ENCODE measurements at places on chromosomes 1 and 21.

DNA sequence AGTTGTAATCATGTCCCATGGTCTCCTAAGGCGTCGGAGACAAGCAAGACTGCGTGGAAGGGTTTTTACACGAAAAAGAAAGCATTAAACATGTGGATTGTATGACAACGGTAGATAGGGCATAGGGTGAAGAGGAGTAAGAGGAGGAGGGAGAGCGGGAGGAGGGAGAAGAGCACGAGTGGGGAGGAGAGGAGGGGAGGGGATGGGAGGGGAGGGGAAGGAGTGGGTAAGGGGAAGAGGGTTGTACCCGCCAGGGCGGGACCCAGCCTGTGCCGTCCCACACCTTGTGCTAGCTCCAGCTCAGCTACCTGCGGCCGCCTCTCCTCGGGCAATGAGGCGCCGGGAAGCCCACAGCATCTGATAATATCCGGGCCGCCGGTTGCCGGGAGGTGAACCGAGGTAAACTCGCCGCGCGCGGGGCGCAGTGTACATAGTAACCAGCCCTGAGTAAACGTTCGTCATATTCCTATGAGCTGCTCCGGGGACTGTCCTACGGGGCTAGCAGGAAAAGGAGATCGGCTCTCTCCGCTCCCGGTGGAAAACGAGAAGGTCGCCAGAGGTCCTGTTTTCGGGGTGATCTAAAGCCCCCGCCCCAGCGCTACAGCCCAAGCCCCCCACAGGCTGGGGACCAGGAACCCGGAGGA, 449 bp upstream of the RCAN3 start:
- H3K36me3 ChIP-seq = peaks cover 7% of the 10 kb centered on the region
- H3K4me1 ChIP-seq = peaks cover 51% of the 10 kb centered on the region
- peaks cover 55% of the 10 kb centered on the region for H3K27me3 ChIP-seq

DNA sequence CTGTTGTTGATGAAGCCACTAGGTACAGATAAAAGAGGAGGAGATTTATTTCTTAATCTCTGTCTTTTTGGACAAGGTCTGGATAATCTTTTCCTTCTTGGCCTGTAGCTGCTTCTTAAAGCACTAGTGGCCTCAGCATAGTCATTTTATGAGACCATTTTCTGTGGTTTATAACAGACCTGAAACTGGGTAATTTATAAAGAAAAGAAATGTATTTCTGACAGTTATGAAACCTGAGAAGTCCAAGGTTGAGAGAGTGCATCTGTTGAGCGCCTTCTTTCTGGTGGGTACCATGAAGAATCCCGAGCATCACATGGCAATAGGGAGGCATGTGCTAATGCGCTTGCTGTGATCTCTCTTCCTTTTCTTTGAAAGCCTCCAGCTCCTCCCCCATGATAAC, 36.7 kb upstream of the PDC start:
- DNase-seq = no peak
- H3K4me3 ChIP-seq = no peak overlapping the region
- no peaks in the 10 kb centered on the region for H3K4me1 ChIP-seq

- no peak overlapping the region for H3K27ac ChIP-seq
- peaks cover 8% of the 10 kb centered on the region for H3K4me1 ChIP-seq
- no peaks in the 10 kb centered on the region for H3K27me3 ChIP-seq
- no peaks in the 10 kb centered on the region for H3K36me3 ChIP-seq
Measured at GRCh38 chr1:179831852-179832699, 45.5 kb downstream of the TOR1AIP2 start.

- no peak overlapping the region for H3K4me3 ChIP-seq
- H3K36me3 ChIP-seq = no peaks in the 10 kb centered on the region
- no peaks in the 10 kb centered on the region for H3K4me1 ChIP-seq
- H3K27me3 ChIP-seq = no peaks in the 10 kb centered on the region
Measured at GRCh38 chr1:9347095-9347850, 54.6 kb downstream of the SPSB1 start.

DNA sequence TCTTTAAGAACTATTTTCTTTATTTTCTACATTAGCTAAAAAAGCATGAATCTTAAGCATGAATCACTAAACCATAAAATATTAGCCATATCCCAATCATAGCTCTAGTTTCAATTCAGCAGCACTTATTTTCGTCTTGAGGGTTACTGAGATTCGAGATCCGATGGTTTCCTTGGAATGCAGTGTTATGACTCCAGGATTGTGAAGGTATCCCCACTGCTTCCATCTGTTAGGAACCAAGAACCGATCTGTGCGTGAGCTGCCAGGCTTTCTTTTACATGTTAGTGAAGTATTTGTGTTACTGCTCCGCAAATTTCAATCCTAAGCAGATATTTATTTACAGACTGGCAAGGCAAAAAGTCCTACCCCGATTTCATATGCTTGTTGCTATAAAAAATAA, 18.8 kb downstream of the TNFRSF9 start:
- H3K4me3 ChIP-seq = no peak overlapping the region
- peak overlapping the region; percentile 83 for H3K27ac ChIP-seq
- peaks cover 30% of the 10 kb centered on the region for H3K4me1 ChIP-seq
- H3K27me3 ChIP-seq = no peaks in the 10 kb centered on the region

DNA sequence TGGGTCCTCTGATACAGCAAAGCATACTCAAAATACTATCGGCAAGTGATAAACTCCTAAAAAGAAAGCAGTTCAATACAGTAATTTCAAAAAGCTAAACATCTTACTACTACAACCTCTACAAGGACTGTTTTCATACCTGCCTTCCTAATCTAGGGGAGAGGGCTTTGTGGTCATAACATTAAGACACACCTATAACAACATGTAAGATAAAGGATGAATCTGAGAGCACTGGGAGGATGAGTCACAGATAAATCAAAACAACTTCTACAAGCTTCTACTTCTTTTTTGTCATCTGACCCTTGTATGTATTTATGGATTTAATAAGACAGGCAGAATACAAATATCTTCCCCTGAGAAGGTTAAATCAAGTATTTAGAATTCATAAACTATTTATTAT, 40.0 kb downstream of the LTN1 start:
- H3K36me3 ChIP-seq = peaks cover 36% of the 10 kb centered on the region
- no peak overlapping the region for H3K27ac ChIP-seq
- no peaks in the 10 kb centered on the region for H3K27me3 ChIP-seq
- no peak for DNase-seq
- H3K4me3 ChIP-seq = no peak overlapping the region

- H3K27me3 ChIP-seq = peaks cover 19% of the 10 kb centered on the region
- H3K27ac ChIP-seq = no peak overlapping the region
- no peaks in the 10 kb centered on the region for H3K4me1 ChIP-seq
- DNase-seq = peak; percentile 75
- peak overlapping the region; percentile 78 for H3K4me3 ChIP-seq
Measured at GRCh38 chr1:227788271-227789083, 27.0 kb upstream of the PRSS38 start.

DNA sequence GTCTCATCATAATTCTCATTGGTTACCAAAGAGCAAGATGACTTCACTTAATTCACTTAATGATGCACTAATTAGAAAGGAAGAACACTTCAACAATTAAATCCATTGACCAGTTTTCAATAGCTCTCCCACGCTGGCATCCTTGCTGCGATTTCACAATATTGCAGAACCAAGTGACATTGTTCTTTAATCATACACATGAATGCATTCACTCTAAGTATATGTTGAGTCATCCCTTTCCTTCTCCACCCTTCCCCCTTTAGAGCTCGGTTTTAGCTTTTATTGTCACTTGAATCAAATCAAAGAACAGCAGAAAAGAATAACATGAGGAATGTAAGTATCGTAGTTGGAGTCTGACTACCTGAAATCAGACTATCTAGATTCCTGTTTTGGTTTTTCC, 233.6 kb upstream of the FMN2 start:
- H3K4me3 ChIP-seq = no peak overlapping the region
- peaks cover 18% of the 10 kb centered on the region for H3K27me3 ChIP-seq
- H3K4me1 ChIP-seq = no peaks in the 10 kb centered on the region
- DNase-seq = no peak
- peaks cover 5% of the 10 kb centered on the region for H3K36me3 ChIP-seq

GRCh38 chr1:219757890-219758289, 145.0 kb upstream of the ZC3H11B start:
- H3K27me3 ChIP-seq = no peaks in the 10 kb centered on the region
- no peaks in the 10 kb centered on the region for H3K4me1 ChIP-seq
- H3K27ac ChIP-seq = no peak overlapping the region
- H3K36me3 ChIP-seq = no peaks in the 10 kb centered on the region
- H3K4me3 ChIP-seq = no peak overlapping the region

GRCh38 chr21:32015461-32016139, 142.8 kb downstream of the HUNK start:
- H3K27me3 ChIP-seq = peaks cover 7% of the 10 kb centered on the region
- H3K27ac ChIP-seq = no peak overlapping the region
- H3K4me1 ChIP-seq = no peaks in the 10 kb centered on the region
- H3K4me3 ChIP-seq = no peak overlapping the region
- no peak for DNase-seq

DNA sequence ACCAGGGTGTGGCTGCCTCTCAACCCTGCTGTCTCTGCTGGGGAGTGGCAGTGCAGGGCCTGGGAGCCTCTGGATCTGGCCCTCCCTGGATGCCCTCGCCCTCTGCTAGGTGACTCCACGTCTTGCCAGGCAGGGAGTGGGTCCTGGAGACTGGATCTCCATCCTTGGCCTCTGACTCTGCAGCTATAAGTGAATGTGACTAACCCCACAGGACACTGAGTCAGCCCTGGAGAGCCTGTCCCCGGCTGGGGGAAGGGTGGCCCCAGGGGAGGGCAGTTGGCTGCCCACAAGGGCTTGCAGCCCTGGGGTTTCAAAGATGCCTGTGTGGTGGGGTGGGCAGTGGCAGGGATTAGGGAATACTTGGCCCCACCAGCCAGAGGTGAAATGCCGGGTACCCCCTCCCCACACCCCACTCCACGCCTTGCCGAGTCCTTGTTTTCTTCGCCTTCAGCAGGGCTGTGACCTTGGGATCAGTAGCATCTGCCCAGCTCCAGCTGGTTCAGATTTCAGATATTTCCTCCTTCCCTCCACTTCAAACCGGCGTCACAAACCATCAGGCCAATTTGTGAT, 1.9 kb upstream of the MYBPH start:
- H3K4me3 ChIP-seq = no peak overlapping the region
- no peaks in the 10 kb centered on the region for H3K36me3 ChIP-seq
- H3K4me1 ChIP-seq = no peaks in the 10 kb centered on the region
- no peak for DNase-seq
- no peak overlapping the region for H3K27ac ChIP-seq
- H3K27me3 ChIP-seq = no peaks in the 10 kb centered on the region

DNA sequence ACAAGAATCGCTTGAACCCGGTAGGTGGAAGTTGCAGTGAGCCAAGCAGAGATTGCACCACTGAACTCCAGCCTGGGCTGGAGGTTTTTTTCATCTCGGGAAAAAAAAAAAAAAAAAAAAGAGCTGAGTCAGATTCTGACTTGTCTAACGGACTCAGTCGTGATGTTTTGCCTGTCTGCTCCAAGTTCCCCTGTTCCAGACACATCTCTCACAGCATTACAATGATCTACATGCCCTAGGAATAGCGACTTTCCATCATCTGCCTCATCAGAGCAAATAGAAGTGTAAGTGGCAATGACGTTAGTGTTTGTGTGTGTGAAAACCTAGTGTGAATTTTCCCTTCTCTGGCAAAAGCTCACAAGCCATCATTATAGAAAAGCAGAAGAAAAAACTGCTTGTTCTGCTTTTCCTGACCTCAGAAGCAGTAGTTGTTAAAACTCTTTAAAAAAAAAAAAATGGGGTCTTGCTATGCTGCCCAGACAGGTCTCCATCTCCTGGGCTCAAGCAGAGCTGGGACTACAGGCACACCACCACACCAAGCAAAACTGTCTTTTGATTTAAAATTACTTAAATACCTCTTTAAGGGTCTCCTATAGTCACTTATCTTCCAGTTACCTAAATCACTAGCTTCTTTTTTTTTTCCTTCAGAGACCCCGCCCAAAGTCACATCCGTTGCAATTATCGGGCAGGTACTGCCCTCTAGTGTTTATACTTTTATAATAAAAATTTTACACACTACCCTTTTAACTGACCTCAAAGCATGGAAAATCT, 37.3 kb downstream of the PLEKHO1 start:
- H3K36me3 ChIP-seq = no peaks in the 10 kb centered on the region
- peak overlapping the region; percentile 53 for H3K27ac ChIP-seq
- H3K27me3 ChIP-seq = no peaks in the 10 kb centered on the region
- DNase-seq = no peak
- H3K4me1 ChIP-seq = peaks cover 9% of the 10 kb centered on the region

GRCh38 chr1:58496042-58496441, 50.5 kb downstream of the OMA1 start:
- DNase-seq = no peak
- no peak overlapping the region for H3K4me3 ChIP-seq
- H3K27me3 ChIP-seq = no peaks in the 10 kb centered on the region
- peaks cover 8% of the 10 kb centered on the region for H3K4me1 ChIP-seq

DNA sequence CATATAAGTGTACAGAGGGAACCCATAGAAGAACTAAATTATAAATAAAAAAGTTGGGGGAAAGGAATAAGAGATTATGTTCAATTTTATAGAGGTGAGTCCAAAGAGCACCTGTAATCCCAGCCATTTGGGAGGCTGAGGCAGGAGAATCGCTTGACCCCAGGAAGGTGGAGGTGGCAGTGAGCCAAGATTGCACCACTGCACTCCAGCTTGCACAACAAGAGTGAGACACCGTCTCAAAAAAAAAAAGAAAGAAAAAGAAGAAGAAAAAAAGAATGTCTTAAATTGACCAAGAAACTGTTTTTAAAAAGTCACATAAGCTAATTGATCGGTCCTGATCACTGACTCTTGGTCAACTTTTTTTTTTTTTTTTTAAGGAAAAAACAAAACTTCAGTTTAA, 19.1 kb upstream of the ATF3 start:
- H3K27me3 ChIP-seq = peaks cover 33% of the 10 kb centered on the region
- H3K4me1 ChIP-seq = no peaks in the 10 kb centered on the region
- H3K4me3 ChIP-seq = no peak overlapping the region
- no peak for DNase-seq

DNA sequence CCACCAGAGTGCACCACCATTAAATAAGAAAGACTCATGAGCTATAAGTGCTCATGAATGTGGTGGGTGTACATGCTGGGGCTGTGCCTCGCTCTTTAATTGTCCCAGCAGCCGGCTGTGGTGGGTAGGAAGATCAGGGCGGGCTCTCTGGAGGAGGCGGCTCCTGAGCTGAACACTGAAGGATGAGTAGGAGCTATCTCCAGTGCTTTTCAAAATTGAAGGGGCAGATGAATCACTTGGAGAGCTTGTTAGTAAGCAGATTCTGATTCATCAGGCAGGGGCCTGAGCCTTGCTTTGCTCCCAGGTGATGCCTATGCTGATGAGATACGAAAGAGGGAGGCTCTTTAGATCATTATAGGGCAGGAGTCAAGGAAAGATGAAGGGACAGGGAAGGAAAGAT, 54.1 kb downstream of the ETS2 start:
- H3K36me3 ChIP-seq = no peaks in the 10 kb centered on the region
- H3K27me3 ChIP-seq = peaks cover 46% of the 10 kb centered on the region
- H3K4me3 ChIP-seq = no peak overlapping the region
- no peaks in the 10 kb centered on the region for H3K4me1 ChIP-seq
- no peak overlapping the region for H3K27ac ChIP-seq

DNA sequence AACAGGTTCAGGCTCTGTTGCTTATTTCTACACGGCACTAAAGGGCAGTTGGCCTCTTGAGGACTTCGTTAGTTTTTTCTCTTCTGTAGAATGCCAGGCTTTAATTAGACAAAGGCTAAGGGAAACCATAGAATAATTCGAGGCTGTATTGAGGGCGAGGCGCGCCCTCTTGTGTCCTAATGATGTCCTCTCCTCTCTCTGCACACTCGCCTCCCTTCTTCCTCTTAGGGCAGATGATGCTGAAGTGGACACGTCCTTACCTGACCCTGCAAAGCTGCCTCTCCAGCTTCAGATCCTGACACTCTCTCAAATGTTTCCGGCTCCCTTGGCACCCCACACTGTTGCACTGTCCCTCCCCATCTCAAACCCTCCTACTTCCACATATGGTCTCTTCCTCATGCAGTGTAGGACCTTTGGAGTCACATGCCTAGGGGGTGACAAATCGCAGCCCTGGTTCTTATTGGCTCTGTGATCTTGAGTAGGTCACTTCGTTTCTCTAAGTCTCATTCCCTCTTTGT, 1.9 kb upstream of the ZSCAN20 start:
- no peaks in the 10 kb centered on the region for H3K36me3 ChIP-seq
- H3K4me3 ChIP-seq = no peak overlapping the region
- H3K27me3 ChIP-seq = peaks cover 2% of the 10 kb centered on the region
- DNase-seq = no peak
- H3K4me1 ChIP-seq = peaks cover 15% of the 10 kb centered on the region

All from natural killer cell treated with Interleukin-12 subunit alpha and Interleukin-12 subunit beta and Interleukin-15 and Interleukin-18, amount 100 ng/mL, for 72 hours (primary cell).